SK-MEL-5 (cell line): ENCODE measurements at places on chromosomes 6 and 20. TPM values are rescaled to one million over a fixed set of nuclear protein-coding genes. Genes with fewer than 3 reads are reported as not detected.

The ZBTB24 gene
- total RNA-seq, result 15.8 and 17.4 TPM in 2 replicates

The MLN gene
- total RNA-seq, result not detected in 2 replicates

The TAAR2 gene
- not detected in 2 replicates for total RNA-seq

The EFCAB8 gene
- total RNA-seq, result not detected in 2 replicates

The SLC35F1 gene
- total RNA-seq, result 2.5 and 2.6 TPM in 2 replicates

The MACROD2 gene
- 1.3 and 3.3 TPM in 2 replicates for total RNA-seq

DNA sequence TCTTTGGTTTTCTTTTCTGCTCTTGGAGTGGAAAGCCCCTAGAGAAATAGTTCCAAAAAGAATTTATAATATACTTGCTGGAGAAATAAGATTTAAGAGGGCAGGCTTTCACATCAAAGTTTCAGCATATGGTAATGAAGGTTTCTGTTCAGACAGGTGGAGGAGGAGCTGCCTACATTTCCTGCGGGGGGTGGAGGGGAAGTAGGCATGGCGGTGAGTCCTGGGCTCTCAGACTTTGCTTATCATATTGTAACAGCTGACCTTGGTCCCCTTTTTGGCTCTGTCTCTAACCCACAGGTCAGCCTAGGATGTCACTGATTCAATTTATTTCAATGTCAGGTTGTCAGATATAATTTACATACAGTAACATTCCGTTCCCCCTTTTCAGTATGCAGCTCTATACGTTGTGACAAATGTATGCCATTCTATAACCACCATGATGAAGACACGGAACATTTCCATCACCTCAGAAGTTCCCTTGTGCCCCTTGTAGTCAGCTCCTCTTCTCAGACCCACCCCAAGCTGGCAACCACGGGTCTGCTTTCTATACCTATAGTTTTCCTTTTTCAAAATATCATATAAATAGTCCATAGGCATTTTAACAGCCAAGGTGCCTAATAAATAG, 77.6 kb upstream of the GGTLC1 start:
- no peak for DNase-seq

- DNase-seq, result peak; percentile 60
Measured at GRCh38 chr6:5034328-5034727, 30.5 kb upstream of the RPP40 start.

GRCh38 chr6:1873781-1874180, 264.1 kb downstream of the FOXC1 start:
- peak; percentile 82 for DNase-seq

DNA sequence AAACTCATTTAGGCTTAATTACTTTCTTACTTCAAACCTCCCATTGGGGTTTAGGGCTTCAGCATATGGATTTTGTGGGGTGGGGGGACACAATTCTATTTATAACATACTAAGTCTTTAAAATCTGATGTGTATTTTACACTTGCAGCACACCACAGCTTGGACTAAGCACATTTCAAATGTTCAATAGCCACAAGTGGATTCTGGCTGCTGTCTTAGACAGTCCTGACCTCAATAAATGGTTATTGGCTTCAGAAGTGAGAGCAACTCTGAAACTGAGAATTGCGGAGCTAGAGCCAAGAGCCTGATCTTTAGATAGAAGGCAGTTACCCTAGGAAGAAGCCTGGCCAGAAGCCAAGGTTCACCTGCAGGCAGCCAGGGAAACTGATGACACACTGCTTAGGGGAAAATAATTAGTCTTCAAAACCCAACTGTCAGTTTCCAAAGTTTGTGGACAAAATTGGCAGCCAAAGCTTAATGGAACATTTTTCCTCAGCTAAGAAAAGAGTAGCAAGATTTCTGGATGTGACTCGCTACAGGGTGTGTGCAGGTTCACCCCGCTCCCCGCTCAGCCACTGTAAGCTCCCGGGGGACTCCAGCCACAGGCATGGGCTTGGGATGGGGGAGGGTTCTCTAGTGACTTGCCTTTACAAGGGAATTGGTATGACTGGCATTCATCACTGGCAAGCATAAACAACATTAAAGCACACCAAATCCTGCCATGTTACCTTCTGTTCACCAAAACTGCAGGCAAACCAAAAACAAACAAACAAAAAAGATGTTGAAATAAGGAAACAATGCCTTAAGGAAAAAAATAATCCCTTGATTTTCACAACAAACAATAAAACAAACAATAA, 219.8 kb downstream of the TFAP2A start:
- no peak for DNase-seq

- no peak for DNase-seq
Measured at GRCh38 chr6:84379142-84379541, 151.7 kb upstream of the CEP162 start.

GRCh38 chr6:26473429-26473757, 15.6 kb downstream of the BTN2A1 start:
- DNase-seq, result no peak

DNA sequence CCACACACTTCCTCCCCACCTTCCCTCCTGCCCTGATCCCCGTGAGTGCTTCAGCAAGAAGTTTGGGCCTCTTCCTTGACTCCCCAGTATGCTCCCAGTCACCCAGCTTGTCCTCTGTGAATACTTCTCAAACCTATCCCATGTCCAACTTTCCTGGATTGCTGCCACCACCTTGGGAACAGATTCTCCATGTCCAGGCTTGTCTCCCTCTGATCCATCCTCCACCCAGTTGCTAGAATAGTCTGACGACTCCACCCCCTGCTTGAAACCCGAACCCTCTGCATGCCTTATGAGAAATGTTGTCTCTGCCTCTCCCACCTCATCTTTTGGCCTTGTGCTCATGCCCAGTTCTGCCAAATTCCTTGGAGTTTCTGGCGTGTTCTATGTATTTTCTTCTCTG, 108.0 kb downstream of the PPP1R14C start:
- DNase-seq, result no peak

- no peak for DNase-seq
Measured at GRCh38 chr6:40714143-40714542, 127.0 kb upstream of the LRFN2 start.
